ENCODE measurements at places on chromosomes 11 and 22. TPM values are rescaled to one million over a fixed set of nuclear protein-coding genes. Genes with fewer than 3 reads are reported as not detected.

MRGPRX3 gene
- not detected for polyA plus RNA-seq

MS4A7 gene
- polyA plus RNA-seq = 1.7 TPM

TRPT1 gene
- polyA plus RNA-seq = 75.8 TPM

DRD4 gene
- 1.7 TPM for polyA plus RNA-seq

CTSW gene
- polyA plus RNA-seq = 1.6 TPM

IRAG1 gene
- polyA plus RNA-seq = 17.2 TPM

UPK3A gene
- 0.10 TPM for polyA plus RNA-seq

GDPD4 gene
- polyA plus RNA-seq = 0.12 TPM

FXYD6 gene
- polyA plus RNA-seq = 25.6 TPM

LRRC4C gene
- polyA plus RNA-seq = not detected

OR52H1 gene
- not detected for polyA plus RNA-seq

BDNF gene
- polyA plus RNA-seq = 0.81 TPM

CD248 gene
- polyA plus RNA-seq = 2.3 TPM

ROBO4 gene
- 2.6 TPM for polyA plus RNA-seq

NCF4 gene
- 19.5 TPM for polyA plus RNA-seq

SLC29A2 gene
- polyA plus RNA-seq = 10.1 TPM

SCN4B gene
- 0.75 TPM for polyA plus RNA-seq

DCDC1 gene
- not detected for polyA plus RNA-seq

TMEM45B gene
- polyA plus RNA-seq = 5.3 TPM

OR5B21 gene
- polyA plus RNA-seq = not detected

TMEM191B gene
- 0.44 TPM for polyA plus RNA-seq

Measured in stomach (tissue), 19 donors.